ENCODE measurements at places on chromosomes 16 and 17.

DNA sequence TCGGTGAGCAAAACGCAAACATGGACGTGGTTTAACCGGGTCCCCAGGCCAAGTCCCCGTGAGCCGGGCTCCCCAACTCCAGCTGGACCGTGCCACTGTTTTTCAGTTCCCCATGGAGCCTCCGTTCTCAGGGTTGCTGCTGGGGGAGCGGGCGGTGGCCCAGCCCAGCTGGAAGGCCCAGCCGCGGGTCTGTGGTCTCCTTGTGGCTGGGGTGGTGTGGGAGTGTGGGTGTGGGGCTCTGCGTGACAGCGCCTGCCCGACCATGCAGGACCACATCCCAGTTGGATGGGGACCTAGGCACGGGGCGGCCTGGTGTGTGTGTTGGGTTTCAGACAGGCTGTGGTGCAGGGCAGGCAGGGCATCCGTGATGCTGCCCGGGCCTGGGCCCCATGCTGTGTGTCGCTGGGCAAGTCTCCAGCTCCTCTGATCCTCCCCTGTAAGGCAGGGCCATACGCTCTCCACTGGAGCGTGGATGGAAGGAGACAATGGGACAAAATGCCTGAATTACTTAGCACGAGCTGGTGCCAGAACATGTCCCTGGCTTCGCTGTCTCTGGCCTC is 40.3 kb downstream of the COX4I1 start:
- no peak for DNase-seq

DNA sequence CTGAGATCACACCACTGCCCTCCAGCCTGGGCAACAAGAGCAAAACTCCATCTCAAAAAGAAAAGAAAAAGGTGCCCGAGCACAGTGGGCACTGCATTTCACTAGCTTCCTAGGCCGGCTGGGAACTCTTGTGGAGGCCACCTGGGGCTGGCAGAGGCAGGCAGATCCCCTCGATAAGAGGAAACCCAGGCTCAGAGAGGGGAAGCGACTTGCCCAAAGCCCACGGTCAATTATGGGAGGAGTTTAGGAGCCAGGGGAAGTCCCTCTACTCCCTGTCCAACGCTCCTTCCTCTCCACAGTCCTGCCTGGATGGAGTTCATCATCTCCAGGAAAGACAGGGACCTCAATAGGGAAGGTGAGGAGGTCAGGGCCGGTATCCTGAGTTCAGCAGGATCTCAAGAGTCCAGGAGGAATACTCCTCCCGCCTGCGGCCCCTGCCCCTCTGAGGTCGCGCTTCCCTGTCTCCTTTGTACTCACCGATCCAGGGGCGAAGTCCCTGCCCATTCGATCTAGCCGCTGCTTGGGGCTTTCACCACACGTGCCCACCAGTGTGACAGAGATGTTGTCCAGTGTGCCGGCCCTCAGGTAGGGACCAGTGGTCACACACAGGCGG is 841 bp downstream of the ALOXE3 start:
- DNase-seq = no peak

DNA sequence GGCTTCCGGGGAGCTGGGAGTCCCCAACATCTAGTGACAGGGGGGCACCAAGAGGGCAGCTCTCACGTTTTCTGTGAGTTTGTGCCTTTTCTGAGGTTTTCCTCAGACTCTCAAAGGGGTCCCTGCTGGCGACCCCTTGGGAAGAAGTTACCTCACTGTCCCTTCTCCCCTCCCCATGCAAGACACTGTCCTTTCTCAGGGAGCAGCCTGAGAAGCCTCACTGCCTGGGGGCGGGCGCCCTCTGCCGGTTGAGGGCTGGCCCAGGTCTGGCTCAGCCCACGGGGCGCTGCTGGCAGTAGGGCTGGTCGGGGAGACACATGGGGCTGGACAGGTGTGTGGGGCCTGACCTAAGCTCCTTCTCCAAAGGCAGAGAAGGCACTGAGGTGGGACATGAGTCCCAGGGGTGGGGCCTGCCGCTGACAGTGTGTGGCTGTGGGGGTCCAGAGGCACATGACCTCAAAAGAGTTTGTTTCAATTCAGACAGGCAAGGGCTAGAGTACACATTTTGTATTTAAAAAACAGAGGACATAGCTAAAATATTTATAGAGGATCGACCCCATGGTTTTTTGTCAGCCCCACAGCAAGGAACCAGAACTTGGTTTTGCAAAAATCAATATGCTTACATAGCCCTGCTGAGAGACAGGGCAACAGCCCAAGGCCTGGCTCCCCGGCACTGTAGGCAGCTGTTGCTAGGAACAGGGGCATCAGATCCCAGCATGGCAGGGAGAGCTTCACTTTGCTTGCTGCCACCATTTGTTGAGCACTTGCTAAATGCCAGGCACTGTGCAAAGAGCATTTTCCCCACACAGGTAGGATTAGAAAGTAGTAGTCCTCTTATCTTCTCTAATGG is 18.5 kb upstream of the ALDH3A1 start:
- peak; percentile 63 for DNase-seq

GRCh38 chr16:2447920-2448583 is 11.9 kb upstream of the TEDC2 start:
- DNase-seq = no peak

DNA sequence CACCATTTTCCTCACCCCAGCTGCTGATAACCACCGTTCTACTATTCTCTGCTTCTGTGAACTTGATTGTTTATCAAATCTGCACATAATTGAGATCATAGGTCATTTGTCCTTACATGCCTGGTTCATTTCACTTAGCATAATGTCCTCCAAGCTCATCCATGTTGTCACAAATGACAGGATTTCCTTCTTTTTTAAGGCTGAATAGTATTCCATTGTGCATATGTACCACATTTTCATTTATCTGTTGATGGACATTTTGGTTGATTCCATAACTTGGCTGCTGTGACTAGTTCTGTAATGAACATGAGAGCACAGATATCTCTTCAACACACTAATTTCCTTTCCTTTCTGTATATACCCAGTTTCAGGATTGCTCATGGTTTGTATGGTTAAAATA is 225.3 kb upstream of the TBX2 start:
- no peak for DNase-seq

- no peak for DNase-seq
Measured at GRCh38 chr17:63189930-63190329, 223.9 kb downstream of the TANC2 start.

- DNase-seq = no peak
Measured at GRCh38 chr16:67748834-67749233, 29.7 kb upstream of the GFOD2 start.

Measured in stimulated activated CD8-positive, alpha-beta memory T cell treated with anti-CD3 and anti-CD28 coated beads, Interleukin-4, amount 100 ng/mL, for 4 hours (primary cell).